Brain microvascular endothelial cell (primary cell): ENCODE measurements at places on chromosomes 16 and 17.

DNA sequence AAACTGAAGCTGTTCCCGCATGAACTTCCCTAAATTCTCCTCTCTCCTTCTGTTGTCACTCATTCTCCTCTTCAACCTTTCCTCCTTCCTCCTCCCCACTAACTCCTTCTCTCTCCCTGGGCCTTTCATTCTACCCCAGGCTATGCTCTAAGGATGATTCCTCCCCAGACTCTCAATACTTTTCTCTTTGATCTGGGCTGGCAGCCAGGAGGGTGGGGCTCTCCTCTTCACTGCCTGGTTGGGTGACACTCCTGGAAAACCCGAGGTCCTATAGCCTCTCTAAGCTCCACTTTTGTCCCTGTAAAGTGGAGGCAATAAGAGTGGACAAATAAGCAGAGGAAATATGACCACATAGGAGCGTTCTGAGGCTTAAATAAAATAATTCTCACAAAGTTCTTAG lies 46.2 kb downstream of the HSD17B2 start:
- DNase-seq: no peak

DNA sequence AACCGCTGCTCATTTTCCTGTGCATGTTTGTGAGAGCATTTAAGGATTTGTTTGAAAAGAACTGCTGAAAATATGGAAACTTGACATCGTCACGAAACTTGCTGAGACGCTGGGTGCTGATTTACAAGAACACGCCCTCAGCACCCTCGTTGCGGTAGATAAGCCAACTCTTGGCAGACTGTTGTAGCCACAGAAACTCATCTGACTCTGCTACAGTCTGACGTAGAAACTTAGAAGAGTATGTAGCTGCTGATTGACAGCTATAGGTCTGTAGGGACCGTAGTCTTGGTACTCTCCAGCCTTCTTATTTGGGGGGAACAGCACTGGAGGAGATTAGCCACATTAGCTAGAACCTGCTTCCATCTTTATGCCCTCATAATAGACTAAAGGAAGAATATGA lies 36.1 kb upstream of the MYH2 start:
- no peak for DNase-seq

- DNase-seq: no peak
Measured at GRCh38 chr17:37438141-37438540, 31.5 kb downstream of the TADA2A start.

DNA sequence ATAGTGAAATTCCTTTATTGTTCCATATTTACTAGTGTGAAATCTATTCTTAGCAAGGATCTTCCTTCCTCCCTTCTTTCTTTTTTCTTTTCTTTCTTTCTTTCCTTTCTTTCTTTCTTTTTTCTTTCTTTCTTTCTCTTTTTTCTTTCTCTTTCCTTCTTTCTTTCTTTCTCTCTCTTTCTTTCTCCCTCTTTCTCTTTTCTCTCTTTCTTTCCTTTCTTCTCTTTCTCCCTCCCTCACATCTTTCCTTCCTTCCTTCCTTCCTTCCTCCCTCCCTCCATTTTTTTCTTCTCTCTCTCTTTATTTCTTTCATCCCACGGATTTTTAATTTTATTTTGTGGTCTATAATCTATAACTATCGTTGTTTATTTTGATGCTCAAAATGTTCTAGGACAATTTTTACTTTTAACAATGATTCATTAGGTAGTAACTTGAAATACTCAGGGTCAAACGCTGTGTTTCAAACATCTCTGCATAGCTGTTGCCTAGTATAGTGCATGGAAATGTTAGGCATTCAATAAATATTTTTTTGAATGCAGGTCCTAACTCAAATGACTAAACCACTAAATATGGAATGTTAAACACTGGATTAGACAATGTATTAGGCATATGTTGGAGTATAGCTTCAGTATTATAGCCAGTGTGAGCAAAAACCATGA lies 178.3 kb downstream of the MAP2K6 start:
- DNase-seq: peak; percentile 51

- DNase-seq: peak; percentile 60
Measured at GRCh38 chr16:49921791-49922456, 66.0 kb upstream of the ZNF423 start.

DNA sequence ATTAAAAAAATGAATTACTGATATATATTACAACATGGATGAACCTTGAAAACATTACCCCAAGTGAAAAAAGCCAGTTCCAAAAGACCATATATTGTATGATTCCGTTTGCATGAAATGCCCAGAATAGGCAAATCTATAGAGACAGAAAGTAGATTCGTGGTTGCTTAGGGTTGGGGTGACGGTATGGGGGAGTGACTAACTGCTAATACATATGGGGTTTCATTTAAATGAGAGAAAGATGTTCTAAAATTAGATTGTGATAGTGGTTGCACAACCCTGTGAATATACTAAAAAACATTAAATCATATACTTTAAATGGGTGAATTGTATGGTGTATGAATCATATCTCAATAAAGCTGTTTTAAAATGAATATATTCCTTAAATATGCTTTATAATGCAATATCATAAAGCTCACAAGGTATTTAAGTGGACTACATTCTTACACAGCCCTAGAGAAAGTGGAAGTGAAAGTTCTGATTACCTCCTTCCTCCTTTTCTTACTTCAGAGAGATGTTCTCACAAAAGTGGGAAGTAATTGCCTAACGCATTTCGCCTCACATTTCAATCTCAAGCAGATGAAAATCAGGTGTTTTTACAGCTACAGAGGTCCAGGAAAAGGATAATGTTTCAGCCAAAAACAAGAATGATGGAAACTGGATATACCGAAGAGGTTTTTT lies 142.7 kb upstream of the GNAO1 start:
- no peak for DNase-seq

DNA sequence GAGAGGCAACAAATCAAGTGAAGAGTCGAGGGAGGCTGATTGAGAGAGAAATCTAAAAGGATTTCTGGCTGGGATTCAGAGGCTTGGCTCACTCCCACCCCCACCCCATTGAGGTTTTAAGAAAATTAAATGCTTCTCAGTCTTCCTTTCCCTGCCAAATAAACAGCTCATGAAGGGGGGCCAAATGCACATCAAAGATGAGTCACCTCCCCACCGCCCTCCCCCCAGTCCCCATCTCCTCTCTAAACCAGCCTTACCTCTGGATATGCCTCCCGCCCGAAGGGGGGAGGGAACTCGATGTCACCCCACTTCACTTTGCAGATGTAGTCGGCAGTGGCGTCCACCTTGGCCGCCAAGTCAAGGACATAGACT lies 11.6 kb downstream of the ACLY start:
- DNase-seq: peak; percentile 40

- DNase-seq: peak; percentile 80
Measured at GRCh38 chr17:44110823-44111633, 12.4 kb downstream of the HDAC5 start.

GRCh38 chr16:59698346-59699020 lies 964.4 kb upstream of the GOT2 start:
- peak; percentile 73 for DNase-seq

- no peak for DNase-seq
Measured at GRCh38 chr16:8756755-8757154, 40.7 kb downstream of the TMEM186 start.

- peak; percentile 14 for DNase-seq
Measured at GRCh38 chr17:82985973-82986372, 93.4 kb upstream of the METRNL start.

GRCh38 chr17:4175921-4176807 lies 33.2 kb downstream of the CYB5D2 start:
- peak; percentile 18 for DNase-seq

- peak; percentile 75 for DNase-seq
Measured at GRCh38 chr16:82626791-82627261, at the start of gene CDH13. CDH13 (plus strand) TSS chr16:82626969.

GRCh38 chr17:17993366-17993765 lies 20.7 kb downstream of the DRC3 start:
- no peak for DNase-seq

- DNase-seq: no peak
Measured at GRCh38 chr16:62475573-62475972, 439.3 kb upstream of the CDH8 start.

DNA sequence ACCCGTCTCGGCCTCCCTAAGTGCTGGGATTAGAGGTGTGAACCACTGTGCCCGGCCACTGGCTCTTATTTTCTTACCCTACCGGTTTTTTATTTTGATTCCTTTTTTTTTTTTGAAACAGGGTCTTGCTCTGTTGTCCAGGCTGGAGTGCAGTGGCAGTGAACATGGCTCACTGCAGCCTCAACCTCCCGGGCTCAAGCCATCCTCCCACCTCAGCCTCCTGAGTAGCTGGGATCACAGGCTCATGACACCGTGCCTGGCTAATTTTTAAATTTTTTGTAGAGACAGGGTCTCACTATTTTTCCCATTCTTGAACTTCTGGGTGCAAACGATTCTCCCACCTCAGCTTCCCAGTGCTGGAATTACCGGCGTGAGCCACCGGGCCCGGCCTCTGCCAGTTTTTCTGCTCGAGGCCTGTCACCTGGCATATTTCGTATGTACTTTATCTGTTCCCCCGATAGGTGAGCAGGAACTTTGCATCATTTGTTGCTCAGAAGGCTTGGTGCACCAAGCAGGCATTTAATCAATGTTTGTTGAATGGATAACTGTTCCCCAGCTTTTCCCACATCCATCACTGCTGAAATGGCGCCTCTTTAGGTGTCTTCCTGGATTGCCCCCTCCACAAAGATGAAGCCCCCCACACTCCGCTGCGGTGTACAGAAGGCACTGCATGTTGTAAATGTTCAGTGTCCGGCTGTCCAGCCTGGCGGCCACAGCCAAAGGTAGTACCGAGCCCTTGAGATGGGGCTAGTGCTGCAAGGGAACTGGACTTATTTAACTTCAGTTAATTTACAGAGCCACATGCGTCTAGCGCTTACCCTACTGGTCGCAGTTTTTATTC lies 858 bp upstream of the TELO2 start:
- DNase-seq: no peak
